ENCODE measurements at places on chromosomes 2 and 18.

DNA sequence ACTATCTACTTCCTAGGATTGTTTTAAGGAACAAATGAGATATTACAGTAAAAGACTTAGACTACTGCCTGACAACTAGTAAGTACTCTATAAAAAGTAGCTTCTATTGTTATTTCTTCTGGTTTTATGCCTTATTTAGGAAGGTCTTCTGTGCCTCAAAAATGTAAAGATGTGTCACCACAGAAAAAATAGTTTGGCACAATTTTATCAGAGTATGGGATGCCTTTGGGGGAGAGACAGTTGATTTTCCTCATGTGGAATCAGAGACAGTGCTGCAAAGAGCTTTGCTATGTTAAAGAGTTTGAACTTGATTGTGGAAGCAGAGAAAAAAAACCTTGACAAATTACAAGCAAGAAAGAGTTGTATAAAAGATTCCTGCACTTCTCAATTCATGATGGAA, 98.4 kb downstream of the EHBP1 start:
- no peak for DNase-seq

- DNase-seq: no peak
Observed at GRCh38 chr2:106163948-106164545, 30.1 kb downstream of the UXS1 start.

DNA sequence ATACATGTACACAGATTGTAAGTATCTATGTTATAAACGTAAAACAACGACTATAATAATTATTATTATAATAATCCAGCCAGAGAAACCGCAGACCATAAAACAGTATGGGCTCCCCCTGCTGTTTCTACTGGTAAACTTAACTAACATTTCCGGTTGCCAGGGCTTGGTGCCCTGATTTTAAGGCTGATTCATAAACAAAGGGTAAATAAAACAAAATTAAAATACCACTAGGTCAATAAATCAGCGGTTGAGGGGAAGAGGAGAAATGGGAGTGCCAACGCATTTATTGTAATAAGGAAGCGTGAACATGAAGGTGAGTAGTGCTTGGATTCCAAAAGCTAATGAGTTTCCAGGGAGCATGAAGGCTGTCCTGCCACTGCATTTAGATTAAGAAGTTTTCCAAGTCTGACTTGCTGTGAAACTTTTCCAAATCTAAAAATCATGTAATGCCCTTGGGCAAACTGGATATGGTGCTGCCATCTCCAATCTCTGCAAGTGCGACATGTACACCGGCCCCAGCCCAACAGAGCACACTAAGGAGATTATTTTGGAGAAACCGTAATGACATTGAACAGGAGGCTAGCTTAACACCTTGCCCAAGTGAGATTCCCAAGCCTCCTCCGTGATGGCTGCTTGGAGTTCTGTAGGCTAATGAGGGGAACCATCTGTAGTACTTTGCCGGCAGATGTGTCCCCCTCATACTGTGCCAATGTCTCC, 50.7 kb upstream of the HNRNPA3 start:
- no peak for DNase-seq

DNA sequence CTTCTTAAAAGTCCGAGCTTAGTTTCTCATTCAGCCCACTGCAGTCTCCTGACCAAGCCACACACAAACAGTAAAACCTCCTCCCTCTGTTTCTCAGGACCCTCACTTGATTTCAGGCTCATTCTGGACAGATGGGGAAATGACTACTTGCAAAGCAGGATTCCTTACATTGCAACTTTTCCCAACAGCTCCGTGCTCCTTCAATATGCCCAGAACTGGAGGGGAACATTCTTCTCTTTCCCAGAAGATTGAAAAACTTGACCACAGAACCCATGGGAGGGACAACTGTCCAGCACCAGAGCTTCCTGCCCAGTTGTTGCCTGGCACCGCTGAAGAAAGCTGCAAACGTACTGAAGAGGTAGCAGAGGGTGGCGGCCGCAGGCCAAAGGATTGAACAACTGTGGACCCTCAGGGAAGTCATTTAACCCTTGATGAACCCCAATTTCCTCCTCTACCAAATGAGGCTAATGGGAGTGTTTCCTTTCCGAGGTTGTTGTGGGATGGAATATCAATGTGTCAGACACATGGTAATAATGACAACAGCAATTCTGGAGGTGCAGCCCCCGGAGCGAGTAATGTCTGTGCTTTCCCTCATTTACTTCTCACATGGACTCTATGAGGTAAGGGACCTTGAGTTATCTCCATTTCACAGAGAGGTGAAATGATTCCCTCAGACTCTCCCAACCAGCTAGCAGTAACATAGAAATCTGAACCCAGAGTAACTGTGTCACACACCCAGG, 25.0 kb downstream of the BCL11A start:
- DNase-seq: no peak

DNA sequence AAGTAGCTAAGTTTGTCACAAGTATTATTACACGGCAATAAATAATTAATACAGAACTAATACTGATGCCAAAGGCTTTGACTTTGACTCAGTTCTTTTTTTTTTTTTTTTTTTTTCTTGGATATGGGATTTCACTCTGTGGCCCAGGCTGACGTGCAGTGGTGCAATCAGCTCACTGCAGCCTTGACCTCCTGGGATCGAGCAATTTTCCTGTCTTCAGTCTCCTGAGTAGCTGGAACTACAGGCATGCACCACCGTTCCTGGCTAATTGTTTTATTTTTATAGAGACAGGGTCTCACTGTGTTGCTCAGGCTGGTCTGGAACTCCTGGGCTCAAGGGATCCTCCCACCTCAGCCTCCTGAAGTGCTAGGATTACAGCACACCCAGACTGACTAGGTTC, 284.5 kb downstream of the SS18 start:
- no peak for DNase-seq
